ENCODE measurements at places on chromosomes 3 and 15.

- no peak for DNase-seq
Observed at GRCh38 chr3:31659246-31659645, 126.5 kb downstream of the STT3B start.

DNA sequence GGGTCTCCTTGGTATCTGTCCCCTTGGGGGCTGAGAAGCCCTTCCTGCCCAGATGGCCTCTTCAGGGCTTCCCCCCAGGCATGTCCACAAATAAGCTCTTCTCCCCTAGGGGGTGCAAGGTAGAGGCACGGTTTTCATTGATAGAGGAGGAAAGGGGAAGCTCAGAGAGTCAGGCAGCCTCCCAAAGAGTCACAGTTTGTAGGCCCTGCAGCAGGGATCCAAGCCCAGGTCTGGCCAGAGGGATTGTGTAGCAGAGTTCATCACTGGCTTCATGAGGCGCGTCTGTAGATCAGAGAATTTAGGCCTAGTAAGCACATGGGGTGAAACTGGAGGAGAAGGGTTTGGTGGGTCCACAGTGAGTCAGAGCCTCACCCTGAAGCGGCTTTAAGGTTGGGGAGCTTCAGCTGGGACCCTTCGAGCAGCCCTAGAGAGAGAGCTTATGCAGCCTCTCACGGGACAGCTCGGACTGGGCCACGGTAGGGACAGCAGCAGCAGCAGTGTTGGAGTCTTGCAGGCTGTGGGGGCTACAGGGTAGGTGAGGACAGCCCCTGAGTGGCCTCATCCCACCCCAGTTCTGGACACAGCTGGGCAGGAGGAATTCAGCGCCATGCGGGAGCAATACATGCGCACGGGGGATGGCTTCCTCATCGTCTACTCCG lies 37.5 kb upstream of the ESYT3 start:
- no peak for DNase-seq

DNA sequence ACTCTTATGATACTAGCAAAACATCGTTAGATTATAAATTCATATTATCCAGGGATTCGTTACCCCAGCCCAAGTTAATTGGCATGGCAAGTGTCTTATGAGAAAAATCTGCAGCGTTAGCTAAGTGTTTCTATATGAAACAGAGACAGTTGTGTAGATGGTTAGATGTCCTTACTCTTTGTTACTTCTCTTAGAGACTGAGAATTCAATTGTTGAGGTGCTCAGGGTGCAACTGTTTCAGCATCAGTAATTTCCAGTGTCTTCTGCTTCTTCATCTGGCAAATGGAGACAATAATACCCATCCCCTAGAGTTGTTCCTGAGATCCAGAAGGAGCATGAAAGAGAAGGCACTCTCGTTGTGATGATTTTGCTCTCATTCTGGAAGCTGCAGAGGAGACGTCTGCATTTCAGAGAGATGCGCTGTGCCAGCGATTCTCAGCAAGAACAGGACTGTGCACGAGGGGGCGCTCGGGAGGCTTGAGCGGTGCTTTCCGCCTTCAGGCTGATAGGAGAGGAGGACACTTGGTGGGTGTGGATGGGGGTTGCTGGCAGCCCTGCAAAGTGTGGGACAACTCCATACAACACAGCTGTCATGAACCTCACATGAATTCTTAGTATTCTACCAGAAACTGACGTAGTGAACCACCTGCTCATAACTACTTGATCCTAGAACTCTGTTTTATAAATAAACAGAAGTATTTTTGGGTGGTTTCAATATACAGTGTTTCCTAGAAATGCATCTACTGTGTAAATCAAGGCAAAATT lies 39.7 kb upstream of the SPSB4 start:
- peak; percentile 68 for DNase-seq

DNA sequence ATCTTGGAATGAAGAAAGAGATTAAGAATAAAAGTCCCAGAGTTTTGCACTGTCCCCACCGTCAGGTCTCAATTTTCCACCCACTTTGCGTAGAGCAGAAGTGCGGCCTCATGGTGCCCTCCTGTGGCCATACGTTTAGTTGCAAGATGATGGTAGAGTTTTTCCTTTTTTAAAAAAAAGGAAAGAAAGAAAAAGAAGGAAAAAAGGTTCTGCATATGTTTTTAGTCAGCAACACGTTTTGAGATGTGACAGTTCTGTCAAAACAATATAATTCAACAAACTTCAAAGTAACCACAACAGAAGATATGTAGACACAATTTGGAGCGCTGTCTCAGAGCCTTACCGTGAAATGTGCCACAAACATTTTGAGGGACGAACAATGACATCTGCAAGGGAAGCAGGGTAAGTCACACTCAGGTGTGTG lies 24.6 kb downstream of the EBLN2 start:
- peak; percentile 60 for DNase-seq

- DNase-seq: no peak
Observed at GRCh38 chr3:180401226-180401625, 200.7 kb upstream of the TTC14 start.

GRCh38 chr3:37574177-37574943 lies 287.3 kb upstream of the CTDSPL start:
- DNase-seq: no peak

DNA sequence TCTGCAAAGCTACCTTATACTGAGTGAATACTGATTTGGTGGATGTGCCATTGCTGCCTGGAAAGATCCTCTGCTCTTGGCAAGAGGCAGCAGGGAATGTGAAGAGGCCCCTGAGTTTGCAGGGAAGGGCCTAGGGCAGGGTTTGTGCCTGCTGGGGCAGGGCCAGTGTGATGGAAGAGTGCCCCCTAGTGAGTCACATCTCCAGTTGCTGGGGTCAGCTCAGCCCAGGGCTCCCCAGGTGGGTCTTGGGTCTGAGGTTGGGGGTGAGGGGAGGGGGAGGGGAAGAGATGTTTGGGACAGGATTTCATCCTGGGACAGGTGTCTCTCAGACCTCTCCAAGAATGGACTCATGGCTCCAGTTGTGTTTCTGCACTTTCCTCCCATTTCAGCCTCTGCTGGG lies 4.1 kb upstream of the AMOTL2 start:
- no peak for DNase-seq

DNA sequence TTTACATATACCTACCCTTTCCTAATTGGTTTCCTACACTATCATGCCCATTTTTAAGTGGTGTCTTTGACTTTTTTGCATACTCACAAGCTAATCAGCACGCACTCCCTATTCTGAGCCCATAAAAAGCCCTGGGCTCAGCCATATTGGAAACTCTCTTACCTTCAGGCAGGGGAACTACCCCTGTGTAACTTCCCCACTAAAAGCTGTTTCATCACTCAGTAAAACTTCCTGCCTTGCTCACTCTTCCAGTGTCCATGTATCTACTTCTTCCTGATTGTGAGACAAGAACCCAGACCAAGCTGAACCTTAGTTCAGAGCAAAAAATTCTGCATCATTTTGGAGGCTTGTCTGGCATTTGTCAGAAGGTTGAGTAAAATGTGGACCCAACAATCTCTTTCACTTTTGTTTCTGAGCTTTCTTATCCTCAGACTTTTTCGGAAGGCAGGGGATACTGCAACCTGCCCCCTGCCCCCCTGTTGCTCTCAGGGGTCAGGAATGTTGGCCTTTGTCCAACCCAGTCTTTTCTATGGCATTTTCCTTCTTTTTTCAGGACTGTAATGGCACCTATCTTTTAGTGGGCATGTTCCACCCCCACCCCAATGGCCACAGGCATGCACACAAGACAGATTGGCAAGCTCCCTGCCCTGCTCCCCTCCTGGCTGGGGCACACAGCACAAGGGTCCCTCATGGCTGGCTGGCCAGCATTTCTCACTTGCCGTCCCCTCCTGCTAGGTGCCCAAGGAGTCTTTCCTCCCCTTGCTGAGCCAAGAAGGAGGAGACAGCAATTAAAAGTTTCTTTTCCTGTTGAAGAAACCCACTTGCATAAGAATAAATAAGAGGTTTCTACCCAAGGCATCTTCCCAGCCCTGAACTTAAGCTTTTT lies 26.3 kb upstream of the TMEM45A start:
- no peak for DNase-seq

DNA sequence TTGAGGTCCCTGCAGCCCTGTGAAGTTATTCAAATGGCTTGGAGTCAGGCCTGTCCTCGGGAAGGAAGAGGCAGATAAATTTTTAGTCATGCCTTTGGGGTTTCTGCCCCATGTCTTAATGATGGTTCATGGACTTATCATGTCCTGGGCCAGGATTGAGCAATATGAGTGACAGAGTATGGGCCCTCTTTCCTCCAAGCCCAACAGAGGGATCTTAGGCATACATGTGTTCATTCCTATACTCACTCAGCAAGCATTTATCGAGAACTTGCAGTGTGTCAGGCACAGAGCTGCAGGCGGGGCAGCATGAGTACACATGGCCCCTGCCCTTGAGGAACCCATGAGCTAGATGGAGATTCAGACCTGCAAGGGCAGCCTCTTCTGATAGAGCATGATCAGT lies 6.2 kb downstream of the ESYT3 start:
- no peak for DNase-seq

GRCh38 chr15:78938658-78939488 lies 6.0 kb downstream of the CTSH start:
- no peak for DNase-seq

GRCh38 chr3:52442409-52443267 lies 2.3 kb downstream of the SEMA3G start:
- no peak for DNase-seq

DNA sequence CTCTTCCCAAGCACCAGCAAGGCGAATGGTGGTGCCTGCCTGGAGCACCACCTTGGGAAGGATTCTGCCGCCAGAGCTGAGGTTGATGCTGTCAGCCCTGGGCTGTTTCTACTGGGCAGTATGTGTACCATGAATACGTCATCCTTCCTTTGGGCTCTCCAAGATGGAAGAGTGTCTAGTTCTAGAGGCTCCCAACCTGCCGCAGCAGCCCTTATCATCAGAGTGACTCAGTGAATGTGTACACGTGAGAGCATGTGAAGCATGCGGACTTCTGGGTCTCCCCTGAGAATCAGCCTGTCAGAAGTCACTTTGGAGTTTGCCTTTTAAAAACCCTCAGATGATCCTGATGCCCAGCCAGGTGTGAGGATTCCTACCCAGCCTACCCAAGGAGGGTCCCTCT lies 20.9 kb downstream of the PLA2G4D start:
- DNase-seq: no peak

DNA sequence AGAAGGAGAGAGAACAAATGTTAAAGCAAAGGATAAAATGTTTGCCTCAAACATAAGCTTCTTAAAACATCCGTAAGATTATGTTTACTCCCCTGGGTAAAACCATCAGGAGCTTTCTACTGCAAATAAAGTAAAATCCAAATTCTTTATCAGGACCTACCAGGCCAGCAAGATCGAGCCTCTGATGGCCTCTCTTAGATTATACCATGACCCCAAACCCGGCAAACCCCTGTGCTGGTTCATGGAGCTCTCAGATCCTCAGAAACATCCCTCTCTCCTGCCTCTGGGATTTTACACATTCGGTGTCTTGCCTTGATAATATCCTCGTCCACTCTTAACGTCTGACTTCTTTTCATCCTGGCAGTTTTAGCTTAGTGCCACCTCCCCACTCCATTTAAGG lies 7.5 kb upstream of the TARS3 start:
- DNase-seq: no peak

DNA sequence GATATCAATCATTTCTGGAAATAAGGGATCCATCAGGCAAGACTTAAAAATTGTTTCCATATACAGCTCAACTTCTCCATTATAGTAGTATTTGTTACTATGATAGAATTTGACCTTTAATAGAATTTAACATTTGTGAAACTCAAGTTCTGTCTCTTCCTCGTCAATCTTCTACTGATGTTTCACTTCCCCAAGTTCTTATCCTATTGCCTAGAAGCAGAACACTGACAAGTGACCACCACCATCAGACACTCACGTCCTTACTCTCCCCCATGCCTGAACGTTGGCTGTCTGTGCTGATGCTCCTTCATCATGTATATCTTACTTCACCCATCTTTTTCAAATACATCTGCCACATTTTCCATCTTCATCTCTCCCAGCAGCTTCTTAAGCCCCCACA lies 26.6 kb upstream of the TAFA4 start:
- no peak for DNase-seq

DNA sequence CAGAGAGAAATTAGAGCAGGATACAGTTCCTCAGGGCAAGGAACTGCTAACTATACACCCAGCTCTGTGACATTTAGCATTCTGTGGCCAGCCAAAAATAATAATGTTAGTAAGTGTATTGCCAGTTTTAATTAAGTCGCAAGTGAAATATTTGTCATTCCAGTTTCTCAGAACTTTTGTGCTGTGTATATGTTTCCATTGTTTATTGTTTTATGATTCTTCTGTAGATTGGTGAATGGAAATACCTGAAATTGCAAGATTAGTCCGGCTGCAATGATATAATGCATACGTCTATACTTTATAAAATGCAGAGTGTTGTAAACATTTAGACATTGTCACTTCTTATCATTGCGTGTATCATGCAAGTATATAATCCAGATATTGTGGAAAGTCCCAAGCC lies 351.3 kb upstream of the GRM7 start:
- no peak for DNase-seq

DNA sequence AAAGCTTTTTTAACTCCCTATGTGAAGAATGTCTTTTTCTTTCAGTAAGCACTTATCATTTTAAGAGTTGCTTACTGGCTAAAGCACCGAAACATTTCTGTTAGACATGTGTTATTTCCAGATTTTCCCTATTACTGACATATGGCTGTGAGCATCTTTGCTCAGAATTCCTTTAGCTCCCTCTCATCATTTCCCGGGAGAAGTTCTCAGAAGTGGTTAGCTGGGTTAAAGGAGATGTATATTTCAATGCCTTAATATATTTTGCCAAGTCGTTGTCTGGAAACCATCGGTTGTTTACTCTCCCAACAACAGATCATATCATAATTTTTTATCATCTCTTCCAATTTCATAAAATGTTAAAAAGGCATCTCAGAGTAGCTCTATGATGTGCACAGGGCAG lies 396.5 kb downstream of the OCA2 start:
- no peak for DNase-seq

- DNase-seq: no peak
Observed at GRCh38 chr3:134619884-134620445, 30.9 kb downstream of the KY start.

GRCh38 chr3:126098391-126098858 lies 14.5 kb upstream of the SLC41A3 start:
- no peak for DNase-seq

GRCh38 chr3:108152274-108152673 lies 61.4 kb upstream of the CD47 start:
- DNase-seq: no peak

Measured in activated CD8-positive, alpha-beta memory T cell treated with anti-CD3 and anti-CD28 coated beads, Interleukin-2, amount 50 U/mL, for 4 hours (primary cell).